ENCODE measurements at places on chromosomes 12 and 14.

DNA sequence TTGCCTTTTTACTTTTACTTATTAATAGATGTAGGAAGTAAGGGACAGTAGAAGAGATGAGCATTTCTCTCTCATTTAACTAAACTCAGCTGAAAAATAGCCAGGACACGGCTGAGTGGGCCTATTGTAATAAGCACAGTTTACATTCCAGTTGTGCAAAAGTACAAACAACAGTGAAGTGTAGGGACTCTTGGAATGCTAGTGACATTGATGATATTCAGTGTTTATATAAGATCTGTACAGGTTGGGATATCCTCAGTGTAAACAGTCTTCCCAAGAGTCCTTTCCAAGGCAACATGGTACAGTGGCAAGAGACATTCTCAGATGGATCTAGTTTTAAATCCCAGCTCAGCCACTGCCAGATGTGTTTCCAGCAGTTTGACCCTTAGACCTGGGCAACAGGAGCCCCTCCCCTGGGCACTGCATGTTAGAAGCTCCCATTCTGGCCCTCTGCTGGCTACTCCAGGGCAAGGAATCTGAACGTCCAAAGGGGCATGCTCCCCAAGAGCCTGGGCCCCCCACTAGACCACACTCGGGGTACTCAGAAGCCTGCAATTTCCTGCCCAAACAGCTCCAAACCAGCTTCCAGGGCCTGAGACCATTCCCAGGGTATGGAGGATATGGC lies 55.3 kb downstream of the STAB2 start:
- no peak for DNase-seq

DNA sequence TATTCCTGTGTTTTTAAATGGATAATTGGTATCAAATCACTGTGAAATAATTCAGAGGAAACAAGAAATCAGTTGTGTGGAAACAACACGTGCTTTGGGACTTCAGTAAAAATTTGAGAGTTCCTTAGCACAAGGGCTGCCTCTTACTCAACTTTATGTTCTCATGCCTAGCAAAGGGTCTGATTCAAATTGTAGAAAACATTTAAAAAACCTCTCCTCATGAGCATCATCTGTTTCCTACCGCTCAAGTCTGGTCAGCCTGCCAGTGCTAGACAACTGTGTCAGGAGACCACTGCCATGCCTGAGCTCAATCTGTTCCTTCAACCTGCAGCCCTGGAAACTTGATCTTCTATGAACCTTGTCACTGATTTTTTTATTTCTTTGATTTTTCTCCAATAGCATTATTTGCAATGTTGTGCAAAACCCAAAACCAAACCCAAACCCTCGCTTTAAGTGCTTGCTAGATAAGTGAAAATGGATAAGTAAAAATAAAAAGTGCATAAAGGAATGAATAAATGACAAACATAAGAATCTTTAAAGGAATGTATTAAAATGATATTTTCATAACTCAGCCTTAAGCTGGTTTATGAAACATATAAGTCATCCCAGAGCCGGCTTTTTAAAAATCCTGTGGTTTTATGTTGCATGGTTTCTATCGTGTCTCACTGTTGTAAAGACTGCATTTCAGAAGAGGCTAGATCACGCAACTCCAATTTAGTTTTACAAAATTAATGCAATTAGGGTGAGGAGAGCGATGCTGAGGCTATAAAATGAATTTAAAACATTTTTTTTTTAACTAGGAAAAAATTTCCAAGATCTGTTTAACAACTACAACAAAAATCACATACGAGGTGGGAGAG lies 361.2 kb upstream of the PDE3A start:
- DNase-seq = no peak

DNA sequence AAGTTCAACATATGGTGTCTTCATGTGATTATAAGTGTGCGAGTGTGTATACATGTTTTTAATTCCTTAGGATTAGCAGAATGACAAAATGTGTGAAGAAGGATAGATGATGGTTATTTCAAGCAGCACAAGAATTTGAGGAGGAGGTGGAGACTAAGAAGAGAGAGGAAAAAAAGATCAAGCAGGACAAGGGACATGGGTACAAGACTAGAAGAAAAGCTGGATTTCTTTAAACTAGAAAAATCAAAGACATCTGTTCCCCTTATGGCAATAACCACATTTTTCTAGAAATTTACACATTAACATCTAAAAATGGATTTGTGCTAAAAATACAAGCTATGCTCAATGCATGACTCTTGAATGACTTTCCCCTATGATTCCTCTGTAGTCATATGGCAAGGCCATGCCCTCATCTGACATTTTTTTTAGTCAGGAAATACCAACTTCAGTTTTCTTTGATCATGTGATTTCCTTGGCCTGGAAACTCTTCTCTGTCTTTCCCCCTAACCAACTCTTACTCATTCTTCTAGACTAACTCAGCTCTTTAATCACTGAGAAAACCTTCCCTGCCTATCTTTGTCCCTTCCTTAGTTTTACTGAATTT lies 435.8 kb downstream of the NRXN3 start:
- DNase-seq = no peak

DNA sequence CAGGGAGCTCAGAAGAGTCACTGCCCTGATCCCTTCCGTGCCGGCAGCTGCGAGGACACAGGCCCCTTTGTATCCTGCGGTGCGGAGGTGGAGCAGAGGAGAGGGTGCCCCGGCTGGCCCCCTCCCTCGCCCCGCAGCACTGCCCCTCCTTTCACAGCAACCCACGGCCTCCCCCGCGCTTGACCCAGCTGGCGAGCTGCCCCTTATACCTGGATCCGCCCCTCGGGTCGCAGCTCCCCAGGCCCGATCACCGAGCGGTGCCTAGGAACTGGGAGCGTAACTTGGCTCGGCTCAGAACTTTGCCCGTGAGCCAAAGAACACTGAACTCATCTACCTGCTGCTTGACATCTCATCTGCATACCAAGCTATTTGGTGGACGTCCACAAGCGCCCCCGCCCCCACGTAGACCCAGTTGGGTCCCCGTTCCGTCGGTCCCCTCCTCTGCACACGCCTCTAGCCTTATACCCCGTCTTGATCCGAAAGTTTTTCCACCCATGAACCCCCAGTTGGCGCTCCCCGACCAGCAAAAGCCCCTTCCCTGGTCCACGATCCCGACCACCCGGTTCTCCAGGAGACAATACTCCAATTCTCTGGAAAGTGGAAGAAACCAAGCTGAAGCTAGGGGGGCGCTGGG lies 697 bp upstream of the DNAJC14 start:
- no peak for DNase-seq

DNA sequence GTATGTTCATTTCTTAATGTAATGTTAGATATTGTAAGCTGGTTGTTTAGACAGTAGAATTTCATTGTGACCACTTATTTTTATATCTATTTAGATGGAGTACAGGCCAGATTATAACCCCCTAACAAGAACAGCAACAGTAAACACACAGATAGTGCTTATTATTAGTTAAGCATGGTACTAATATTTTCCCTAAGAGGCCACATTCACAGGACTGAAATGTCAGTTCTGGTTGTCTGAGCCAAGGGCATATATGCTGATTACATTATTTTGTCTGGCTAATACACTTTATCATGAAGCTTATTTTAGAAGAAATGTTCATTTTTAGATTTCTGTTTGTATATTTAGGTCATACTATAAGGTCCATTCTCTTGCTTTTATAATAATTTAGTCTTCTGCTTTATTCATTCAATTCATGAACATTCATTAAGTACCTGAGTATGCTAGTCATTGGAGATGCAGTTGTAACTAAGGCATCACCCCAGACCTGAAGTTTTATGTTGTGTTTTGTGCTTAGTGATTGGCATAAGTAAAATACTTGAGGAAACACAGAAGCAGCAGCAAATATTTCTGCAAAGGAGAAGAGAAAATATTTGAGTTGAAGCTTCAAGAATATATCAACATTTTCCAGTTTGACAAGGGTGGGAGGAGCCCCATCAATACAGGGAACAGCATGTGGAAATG lies 413.7 kb downstream of the RAD51B start:
- DNase-seq = no peak

- no peak for DNase-seq
These were observed 9.7 kb upstream of the SGPP1 start for GRCh38 chr14:63737582-63738006.

- DNase-seq = no peak
These were observed 34.3 kb upstream of the VWF start for GRCh38 chr12:6158749-6159148.

GRCh38 chr12:83817730-83818129 lies 1094.9 kb downstream of the SLC6A15 start:
- no peak for DNase-seq

DNA sequence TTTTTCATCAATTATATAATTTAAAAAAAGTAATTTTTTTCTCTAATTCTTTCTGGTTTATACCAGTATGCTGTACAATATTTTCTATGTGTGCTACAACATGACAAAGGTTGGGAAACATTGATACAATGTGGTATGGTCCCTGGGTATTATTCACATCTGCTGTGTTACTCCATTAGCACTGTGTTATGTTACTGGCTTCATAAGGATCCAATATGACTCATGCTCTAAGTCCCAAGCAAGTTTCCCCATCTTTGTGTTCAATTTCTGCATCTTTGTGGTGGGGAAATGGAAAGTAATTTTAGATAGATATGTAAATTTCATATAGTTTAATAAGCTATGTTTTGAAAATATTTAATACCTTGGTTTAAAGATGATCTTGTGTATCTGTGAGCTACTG lies 35.8 kb downstream of the FBXO33 start:
- DNase-seq = no peak

DNA sequence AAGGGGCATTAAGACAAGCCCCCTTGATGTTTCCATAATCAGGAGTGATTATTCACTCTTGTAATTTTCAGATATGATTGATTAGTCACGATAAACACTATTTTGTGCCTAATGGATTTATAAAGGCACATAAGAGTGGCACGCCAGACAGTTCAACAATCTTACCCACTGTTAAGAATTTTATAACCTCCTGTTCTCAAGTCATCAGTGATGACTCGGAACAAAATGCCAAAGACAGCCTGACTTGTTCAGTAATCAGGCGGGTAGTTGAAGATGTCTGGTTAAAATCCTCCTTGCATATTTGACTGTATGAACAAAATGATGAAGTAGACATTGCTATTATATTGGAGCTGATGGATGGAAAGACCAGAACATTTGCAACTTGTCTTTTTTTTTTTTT lies 212.1 kb upstream of the RMST start:
- DNase-seq = no peak

- peak; percentile 69 for DNase-seq
These were observed 3.9 kb downstream of the CEBPE start for GRCh38 chr14:23115039-23115731.

DNA sequence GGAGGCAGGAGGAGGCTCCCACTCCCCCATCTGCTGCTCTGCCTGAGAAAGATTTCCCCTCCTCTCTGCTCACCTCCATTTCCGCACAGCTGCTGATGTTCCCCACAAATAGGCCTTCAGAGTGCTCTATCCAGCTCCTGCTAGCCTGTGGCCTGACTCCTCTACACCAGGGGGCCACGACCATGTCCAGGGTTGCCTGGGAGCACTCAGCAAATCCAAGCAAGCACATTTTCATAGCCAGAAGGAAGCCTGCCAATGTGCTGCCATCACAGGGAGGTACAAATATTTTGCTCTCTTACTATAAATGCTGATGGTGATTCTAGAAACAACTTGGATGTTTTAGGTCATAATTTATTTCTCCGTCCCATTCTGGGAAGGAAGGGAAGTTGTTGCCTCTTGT lies 17.3 kb downstream of the KCNA5 start:
- DNase-seq = no peak

DNA sequence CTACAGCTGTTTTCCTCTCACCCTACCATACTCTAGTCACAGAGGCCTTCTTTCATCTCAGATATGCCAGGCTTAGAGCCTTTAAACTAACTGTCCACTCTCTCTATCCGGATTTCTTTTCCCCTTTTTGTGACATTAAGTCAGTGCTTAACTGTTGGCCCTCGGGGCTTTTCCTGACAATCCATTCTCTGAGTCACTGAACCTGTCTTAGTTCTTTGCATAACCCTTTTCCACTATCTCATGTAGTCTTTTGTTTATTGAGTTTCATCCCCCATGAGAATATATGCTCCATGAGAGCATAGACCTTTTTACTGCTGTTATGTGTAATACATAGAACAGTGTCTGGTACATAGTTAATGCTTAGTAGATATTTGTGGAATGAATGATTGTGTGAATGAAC lies 68.7 kb downstream of the PLEKHA5 start:
- peak; percentile 70 for DNase-seq

DNA sequence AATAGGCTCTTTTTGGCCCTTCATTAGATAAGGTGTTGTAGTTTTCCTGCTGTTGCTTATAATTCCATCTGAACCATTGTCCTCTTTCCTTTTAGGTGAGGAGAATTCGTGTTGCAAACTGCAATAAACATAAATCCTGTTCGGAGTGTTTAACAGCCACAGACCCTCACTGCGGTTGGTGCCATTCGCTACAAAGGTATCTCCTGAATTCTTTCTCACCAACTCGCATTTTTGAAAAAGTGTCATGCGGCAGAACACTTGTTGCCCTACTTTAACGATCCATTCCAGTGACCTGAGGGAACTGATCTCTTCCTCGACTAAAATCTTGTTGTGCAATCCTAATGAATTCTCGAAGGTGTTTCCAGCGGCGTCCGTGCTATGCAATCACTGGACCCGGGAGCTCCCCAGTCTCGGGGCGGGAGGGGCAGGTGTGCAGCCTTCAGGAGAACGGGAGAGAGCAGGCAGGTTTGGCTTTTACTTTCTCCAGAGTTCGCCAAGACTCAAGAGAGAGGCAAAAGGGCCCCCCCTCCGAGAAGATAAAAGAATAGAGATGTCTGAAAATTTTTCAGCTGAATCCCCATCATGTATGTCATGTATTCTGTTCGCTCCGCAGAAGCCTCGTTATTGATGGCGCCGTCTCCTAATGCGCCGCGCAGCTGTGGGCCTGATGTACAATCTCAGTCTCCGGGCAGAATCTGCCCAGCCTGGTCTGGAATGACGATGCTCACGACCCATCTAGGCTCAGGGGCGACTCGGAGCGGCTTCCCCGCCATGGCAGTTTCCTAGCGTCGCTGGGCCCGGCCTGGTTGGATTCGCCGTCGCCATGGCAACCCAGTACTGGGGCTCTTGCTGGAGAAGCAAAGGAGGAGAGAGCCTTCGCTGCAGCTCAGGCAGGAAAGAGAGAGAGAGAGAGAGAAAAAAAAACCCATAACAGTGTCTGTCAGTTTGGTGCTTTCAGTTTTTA lies 38.2 kb downstream of the PLXNC1 start:
- no peak for DNase-seq

- no peak for DNase-seq
These were observed 106.6 kb downstream of the PLXNC1 start for GRCh38 chr12:94255006-94255405.

- no peak for DNase-seq
These were observed 42.1 kb upstream of the MEG3 start for GRCh38 chr14:100783630-100784370.
